CD4-positive, alpha-beta T cell (primary cell): ENCODE measurements at places on chromosomes 16 and 17.

DNA sequence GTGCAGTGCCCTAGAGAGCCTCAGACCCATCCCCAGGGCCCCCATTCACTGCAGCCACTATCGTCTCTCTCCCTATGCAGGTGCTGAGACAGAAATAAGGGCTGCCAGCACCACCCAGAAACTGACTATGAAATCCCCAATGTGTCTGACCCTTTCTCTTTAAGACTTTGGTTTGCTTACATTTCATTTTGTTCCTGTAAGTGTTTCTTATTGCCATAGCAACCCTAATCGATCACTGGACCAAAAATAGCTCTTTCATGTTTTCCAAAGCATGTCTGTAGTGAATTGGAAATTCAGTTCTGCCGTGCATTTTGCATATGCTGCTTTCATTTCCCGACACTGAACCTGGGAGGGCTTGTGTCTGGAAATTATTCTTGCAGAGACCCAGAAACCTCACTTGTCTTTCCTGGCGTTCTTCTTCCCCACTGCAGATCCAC, 148.7 kb upstream of the NOL11 start:
- H3K36me3 ChIP-seq: peaks cover 33% of the 10 kb centered on the region
- no peak overlapping the region for H3K27ac ChIP-seq
- peaks cover 3% of the 10 kb centered on the region for H3K4me1 ChIP-seq
- H3K27me3 ChIP-seq: no peaks in the 10 kb centered on the region
- DNase-seq: no peak
- no peak overlapping the region for H3K4me3 ChIP-seq

- no peak overlapping the region for H3K4me3 ChIP-seq
- H3K27me3 ChIP-seq: no peaks in the 10 kb centered on the region
- no peak overlapping the region for H3K27ac ChIP-seq
- H3K36me3 ChIP-seq: no peaks in the 10 kb centered on the region
Observed at GRCh38 chr16:68825427-68825826, 17.9 kb upstream of the TANGO6 start.

DNA sequence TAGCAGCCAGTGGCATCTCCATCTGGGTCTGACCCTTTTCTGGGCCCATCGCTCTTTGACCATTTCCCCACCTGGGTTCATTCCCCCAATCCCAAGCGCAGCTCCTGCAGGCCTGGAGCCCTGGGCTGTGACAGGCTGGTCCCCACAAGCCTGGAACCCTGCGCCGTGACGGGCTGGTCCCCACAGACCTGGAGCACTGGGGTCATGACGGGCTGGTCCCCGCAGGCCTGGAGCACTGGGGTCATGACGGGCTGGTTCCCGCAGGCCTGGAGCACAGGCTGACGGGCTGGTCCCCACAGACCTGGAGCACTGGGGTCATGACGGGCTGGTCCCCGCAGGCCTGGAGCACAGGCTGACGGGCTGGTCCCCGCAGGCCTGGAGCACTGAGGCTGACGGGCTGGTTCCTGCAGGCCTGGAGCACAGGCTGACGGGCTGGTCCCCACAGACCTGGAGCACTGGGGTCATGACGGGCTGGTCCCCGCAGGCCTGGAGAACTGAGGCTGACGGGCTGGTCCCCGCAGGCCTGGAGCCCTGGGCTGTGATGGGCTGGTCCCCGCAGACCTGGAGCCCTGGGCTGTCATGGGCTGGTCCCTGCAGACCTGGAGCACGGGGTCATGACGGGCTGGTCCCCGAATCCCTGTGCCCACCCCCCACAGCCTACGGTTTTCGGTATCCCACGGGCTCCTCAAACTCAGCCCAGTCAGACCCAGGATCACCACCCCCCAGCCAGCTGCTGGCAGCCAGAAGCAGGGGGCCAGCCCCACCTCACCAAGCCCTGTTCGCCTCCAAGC, 16.6 kb downstream of the TMC6 start:
- no peak overlapping the region for H3K4me3 ChIP-seq
- H3K27ac ChIP-seq: no peak overlapping the region
- H3K36me3 ChIP-seq: peaks cover 91% of the 10 kb centered on the region

GRCh38 chr16:56615353-56615752, 7.0 kb downstream of the MT2A start:
- H3K36me3 ChIP-seq: no peaks in the 10 kb centered on the region
- H3K27ac ChIP-seq: no peak overlapping the region
- peaks cover 27% of the 10 kb centered on the region for H3K4me1 ChIP-seq
- peaks cover 7% of the 10 kb centered on the region for H3K27me3 ChIP-seq

DNA sequence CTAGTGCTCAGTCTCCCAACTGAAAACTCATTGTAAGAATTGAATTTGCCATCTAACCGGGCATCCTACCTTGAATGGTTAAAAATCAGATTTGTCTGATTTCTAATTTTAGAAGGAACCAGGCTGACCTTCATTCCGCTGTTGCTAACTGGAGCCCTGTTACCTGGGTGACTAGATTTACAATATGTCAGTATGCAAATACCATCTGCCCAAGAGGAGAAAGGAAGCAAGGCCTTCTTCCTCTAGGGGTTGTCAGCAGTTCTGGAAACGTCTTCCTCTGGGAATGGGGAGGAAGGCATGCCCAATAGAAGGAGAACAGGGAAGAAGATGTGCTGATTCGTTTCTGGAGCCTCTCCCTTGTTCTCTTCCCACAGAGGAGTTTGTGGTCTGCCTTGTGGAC, 137.9 kb downstream of the PITPNC1 start:
- H3K36me3 ChIP-seq: no peaks in the 10 kb centered on the region
- H3K27ac ChIP-seq: no peak overlapping the region
- H3K4me3 ChIP-seq: no peak overlapping the region
- H3K27me3 ChIP-seq: no peaks in the 10 kb centered on the region
- DNase-seq: no peak
